ENCODE measurements at places on chromosomes 13 and 19.
A peak's percentile ranks its signal among the peaks of the same experiment; 100 is the strongest.

- no peak for DNase-seq
Observed at GRCh38 chr19:709965-710571, 1.3 kb downstream of the PALM start.

GRCh38 chr13:98675837-98676236 is 76.6 kb downstream of the SLC15A1 start:
- no peak for DNase-seq

- no peak for DNase-seq
Observed at GRCh38 chr13:35514061-35514477, 37.6 kb upstream of the MAB21L1 start.

DNA sequence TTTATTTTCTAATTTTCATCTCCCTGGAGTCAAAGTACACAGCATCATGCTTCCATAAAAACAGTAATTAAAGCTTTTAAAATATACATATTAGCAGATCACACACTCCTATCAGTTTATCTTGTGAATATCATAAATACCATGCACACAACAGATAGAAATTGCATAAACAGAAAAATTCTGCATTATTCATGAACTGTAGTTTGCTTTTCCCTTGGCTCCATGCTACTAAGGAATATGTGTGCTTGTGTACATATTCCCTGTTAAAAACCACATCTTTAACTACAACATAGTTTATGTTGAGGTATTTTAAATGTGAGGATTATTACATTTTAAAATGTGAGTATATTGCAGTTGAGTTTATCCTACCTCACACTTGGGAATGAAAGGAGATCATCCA is 193.5 kb downstream of the FGF14 start:
- no peak for DNase-seq

DNA sequence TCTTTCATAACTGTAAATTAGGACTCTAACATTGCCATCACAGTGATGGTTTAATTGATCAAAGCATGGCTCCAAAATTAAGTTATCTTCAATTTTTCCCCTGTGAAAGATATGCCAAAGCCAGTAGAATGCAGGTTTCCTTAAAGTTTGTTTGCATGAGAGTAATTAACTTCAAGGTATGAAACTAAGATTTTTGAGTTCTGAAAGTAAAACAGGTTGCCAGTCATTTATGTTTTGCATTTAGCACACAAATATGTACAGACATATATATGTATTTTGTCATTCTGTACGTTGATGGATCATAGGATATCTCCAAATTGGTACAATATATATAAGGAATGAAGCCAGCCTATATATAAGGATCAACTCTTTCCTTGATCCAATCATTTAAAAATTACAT is 23.6 kb upstream of the NDFIP2 start:
- DNase-seq: no peak

DNA sequence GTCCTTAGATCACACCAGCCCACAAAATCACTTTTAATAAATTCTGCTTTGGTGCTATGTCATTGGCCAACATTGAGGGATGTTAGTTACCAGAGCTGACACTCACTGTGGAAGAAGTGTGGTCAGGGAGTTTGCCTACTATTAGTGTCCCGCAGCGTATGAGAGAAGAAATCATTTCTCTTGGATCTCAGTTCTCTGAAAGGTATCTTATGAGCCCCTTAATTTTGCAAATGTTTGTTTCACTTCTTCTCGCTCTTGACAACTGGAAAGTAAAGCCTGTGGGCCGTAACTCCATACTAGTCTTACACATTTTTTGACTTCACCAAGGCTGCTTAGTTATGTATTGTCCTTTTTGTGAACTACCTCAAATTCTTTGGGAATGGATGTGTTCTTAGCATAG is 80.9 kb downstream of the FLT1 start:
- DNase-seq: no peak

GRCh38 chr13:66888698-66889097 is 341.4 kb downstream of the PCDH9 start:
- DNase-seq: no peak

GRCh38 chr13:110340812-110341444 is 33.8 kb downstream of the COL4A2 start:
- no peak for DNase-seq

GRCh38 chr19:12665671-12666264 is 774 bp downstream of the MAN2B1 start:
- no peak for DNase-seq

DNA sequence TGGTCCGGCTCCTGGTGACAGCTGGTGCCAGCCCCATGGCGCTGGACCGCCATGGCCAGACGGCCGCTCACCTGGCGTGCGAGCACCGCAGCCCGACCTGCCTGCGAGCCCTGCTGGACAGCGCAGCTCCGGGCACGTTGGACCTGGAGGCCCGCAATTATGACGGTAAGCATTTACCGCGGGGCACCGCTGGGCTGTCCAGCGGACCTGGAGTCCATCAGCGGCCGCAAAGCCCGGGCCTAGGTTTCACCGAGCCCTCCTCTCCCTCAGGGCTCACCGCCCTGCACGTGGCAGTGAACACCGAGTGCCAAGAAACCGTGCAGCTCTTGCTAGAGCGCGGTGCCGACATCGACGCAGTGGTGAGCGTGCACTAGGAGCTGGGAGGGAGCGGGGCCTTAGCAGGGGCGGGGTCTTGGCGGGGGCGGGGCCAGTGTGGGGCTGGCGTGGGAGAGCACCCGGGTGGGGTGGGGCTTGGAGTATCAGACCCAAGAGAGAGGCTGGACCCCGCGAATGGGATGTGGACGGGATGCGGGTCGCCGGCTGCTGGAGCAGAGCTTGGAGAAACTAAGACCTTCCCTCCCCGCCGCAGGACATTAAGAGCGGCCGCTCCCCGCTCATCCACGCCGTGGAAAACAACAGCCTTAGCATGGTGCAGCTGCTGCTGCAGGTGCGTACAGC is 8.7 kb downstream of the BCL3 start:
- DNase-seq: peak; percentile 28

GRCh38 chr13:112102243-112102642 is 35.3 kb downstream of the SOX1 start:
- DNase-seq: no peak

DNA sequence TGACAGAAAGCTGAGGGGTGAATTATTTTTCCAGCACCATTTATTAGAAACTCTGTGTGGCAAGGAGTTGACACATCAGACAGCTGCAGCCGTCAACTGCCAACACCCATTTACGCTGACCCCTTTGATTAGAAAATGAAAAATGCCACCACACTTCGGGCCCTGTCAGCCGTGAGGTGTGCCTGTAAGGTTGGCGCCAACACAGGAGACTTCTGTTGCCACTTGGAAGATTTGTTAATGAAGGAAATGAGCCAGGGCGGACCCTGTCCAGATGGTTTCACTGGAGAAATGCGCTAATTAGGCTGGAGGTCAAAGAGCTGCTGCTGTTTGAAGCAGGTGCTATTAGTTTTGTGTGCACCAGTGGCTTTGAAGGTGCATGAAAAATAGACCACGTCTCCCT is 297.5 kb downstream of the MTUS2 start:
- DNase-seq: no peak

DNA sequence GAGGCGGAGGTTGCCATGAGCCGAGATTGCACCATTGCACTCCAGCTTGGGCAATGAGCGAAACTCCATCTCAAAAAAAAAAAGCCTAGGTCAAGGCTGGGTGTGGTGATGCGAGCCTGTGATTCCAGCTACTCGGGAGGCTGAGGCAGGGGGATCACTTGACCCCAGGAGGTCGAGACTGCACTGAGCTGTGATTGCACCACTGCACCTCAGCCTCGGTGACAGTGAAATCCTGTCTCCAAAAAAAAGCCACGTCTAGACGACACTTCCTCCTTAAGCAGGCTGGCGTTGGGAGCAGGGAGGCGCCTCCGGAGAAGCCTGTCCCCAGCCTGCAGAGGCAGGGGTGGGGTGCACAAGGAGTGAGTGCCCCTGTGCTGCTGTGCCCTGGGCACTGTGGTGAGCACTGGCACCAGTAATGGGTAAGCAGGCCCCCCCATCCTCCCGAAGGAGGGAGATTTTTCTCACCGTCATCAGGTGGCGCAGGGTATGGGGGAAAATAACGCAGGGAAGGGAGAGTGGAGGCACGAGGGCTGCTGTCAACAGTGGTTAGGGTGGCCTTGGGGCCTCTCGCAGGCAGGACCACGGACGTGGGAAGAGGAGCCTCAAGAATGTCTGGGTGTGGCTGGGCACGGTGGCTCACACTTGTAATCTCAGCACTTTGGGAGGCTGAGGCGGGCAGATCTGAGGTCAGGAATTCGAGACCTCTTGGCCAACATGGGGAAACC is 706 bp downstream of the P2RY11 start:
- DNase-seq: peak; percentile 44

GRCh38 chr19:13121551-13122274 is 3.6 kb downstream of the NACC1 start:
- no peak for DNase-seq

DNA sequence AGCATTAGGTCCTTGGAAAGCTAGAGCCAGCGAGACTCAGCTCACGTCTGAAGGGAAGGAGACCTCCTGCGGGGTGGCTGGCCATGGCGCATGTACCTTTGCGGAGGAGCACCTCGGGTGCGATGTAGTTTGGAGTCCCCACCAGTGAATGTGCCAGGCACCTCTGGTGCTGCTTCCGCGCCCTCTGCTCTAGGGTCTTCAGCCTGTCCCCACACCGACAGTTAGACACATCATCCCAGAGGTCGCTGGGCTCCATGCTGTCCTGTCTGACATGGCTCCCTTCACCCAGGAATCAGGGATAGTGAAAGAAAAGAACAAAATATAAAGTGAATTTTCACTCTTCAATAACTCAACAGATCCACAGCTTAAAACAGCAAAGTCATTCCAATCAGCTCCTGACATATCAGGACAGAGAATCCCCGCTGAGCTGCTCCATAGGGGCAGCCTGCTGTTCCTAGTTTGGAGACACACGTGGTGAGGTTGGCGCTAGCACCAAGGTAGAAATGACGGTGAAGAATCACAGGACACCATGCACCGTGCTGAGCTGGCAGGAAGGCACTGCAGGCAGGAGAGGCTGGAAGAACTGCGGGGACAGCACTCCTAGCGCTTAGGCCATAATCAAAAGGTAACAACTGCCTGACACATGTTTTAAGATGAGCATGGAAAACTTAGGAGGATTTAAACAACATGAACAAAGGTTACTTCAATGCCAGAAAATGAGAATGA is 79.0 kb upstream of the XPO4 start:
- DNase-seq: no peak

- no peak for DNase-seq
Observed at GRCh38 chr13:49042476-49042875, 66.8 kb downstream of the FNDC3A start.

DNA sequence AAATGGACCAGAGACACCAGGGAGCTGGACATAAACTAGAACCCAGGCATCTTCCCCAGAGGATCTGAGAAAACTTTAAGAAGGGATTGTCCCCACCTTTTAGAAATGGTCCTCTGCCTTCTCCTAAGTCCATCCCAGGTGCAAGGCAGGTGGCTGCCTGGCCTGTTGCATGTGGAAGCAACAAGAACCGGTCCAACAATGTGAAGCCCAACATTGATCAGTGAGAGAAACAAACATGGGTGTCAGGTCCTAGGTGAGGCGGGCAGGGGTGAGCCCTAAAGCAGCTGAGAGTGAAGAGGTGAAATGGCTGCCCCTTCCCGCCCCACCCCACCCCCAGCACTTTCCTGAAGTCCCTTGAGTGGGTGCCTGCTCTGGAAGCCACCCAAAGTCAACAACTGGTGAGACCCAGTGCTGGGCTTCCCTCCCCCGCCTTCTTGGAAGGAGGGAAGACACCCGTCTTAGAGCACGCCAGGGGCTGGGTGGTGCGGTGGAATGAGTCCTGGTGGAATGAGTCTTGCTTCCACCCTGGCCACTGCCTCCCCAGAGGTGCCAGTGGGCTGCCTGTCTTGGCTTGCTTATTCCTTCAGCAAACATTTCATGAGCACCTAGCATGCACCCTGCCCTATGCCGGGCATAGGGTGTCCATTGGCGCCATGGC is 1.7 kb downstream of the AP1M1 start:
- no peak for DNase-seq

DNA sequence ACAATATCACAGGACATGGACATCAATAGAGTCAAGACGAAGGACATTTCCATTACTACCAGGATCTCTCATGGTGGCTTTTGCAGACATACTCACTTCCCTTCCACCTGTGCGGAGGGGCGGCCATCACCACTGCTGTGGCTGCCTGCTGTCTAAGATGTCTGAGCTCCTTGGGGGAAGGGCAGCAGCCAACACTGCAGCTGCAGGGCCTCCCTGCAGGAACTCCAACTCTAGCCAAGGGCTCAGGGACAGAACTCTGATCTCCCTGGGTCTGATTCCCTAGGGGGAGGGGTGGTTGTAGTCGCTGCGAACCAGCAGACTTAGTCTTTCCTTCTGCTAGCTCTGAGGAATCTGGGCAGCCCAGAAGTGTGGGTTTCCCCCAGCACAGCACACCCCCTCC is 78.9 kb upstream of the ANKRD10 start:
- no peak for DNase-seq

- DNase-seq: no peak
Observed at GRCh38 chr19:43423779-43424178, 9.1 kb downstream of the TEX101 start.

- no peak for DNase-seq
Observed at GRCh38 chr13:113423520-113424163, 29.6 kb downstream of the ADPRHL1 start.

GRCh38 chr13:111143865-111144540 is 28.9 kb downstream of the ARHGEF7 start:
- no peak for DNase-seq

DNA sequence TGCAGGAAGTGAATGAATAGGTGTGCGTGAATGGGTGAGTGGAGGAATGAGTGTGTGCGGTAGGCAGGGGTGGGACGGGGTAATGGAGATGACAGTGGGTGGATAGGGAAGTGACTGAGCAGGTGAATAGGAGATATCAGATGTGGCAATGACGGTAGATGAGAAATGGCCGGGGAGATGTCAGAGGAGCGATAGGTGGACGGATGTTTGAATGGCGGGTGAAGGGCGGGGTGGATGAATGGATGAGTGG is 1.5 kb downstream of the TTC9B start:
- no peak for DNase-seq

- DNase-seq: no peak
Observed at GRCh38 chr13:72458701-72459100, 268.7 kb downstream of the MZT1 start.
